ENCODE measurements at places on chromosomes 7 and 10. TPM values are rescaled to one million over a fixed set of nuclear protein-coding genes. Genes with fewer than 3 reads are reported as not detected.

The KAT6B gene
- 26.9 TPM for total RNA-seq

- no peaks in the 10 kb centered on the region for H3K27me3 ChIP-seq
- H3K27ac ChIP-seq: peak within 1 kb of the TSS; percentile 100
- H3K4me1 ChIP-seq: peaks cover 14% of the 10 kb centered on the region
- DNase-seq: peak; percentile 90
- peaks cover 2% of the 10 kb centered on the region for H3K36me3 ChIP-seq
- peak within 1 kb of the TSS; percentile 97 for H3K4me3 ChIP-seq
Observed at GRCh38 chr7:129952653-129953560, at the start of gene UBE2H. TSS of gene UBE2H (minus strand) at chr7:129952960. CDS start at chr7:129952555, 405 bp downstream.

The UNCX gene
- total RNA-seq: not detected

DNA sequence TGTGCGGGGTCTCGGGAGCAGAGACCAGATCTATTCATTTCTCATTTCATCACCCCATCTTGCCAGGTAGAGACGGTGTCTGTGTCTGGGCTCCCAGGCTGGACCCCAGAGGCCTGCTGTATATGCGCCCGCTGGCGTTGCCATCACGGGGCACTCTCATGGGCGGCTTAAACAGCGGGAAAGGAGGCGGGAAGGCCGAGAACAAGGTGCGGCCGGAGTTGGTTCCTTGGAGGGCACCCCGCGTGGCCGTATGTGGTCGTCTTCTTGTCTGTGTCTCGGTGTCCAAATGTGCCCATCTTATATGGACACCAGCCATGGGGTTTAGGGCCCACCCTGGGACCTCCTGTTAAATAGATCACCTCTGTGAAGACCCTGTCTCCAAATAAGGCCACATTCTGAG, 2.1 kb upstream of the CFAP46 start:
- no peak for DNase-seq
- no peak overlapping the region for H3K4me3 ChIP-seq
- H3K36me3 ChIP-seq: no peaks in the 10 kb centered on the region
- H3K27ac ChIP-seq: no peak overlapping the region

DNA sequence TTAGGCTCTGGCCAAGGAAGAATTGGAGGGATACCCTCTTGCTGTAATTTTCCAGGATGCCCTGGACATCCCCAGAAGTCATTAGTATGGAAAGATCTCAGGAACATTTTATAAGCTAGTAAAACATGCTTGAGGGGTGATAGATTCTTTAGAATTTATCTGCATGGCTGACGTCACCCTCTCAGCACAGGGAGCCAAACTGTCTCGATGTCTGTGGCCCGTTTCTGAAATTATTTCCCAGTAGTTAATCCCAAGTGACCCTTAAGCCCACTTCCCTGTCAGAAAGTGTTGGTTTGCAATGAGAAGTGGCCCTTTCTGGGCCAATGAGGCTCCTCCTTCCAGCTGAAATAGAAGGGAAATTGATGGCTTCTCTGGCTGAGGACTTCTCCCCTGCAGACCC, 184.5 kb upstream of the BMPER start:
- H3K4me1 ChIP-seq: no peaks in the 10 kb centered on the region
- no peaks in the 10 kb centered on the region for H3K27me3 ChIP-seq
- no peak overlapping the region for H3K27ac ChIP-seq
- DNase-seq: no peak
- H3K36me3 ChIP-seq: no peaks in the 10 kb centered on the region

DNA sequence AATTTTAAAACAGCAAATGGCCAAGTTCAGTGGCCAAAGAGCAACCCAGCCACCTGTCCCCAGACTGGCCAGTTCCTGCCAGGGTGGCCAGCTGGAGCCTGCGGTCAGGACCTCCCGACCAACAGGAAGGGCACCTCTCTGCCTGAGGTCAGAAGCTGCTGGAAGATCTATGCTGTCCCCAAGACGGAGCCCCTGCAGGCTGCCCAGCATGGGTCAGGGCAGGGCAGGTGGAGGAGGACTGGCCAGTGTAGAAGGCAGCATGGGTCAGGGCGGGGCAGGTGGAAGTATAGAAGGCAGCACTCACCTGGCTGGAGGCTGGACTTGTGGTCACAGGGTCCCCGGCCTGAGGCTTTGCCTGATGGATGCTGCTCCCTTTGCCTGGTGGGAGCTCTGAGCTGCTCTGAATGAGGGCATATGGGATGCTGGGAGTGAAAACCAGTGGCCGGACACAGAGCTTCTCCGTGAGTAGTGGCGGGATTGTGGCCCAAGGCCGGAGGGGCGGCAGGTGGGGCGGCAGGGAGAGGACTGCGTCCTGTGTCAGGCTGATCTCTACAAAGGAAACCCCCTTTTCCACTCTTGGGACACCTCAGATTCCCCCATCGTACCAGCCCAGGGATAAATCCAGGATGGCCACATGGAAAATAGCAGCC, 229.2 kb downstream of the TCERG1L start:
- H3K36me3 ChIP-seq: no peaks in the 10 kb centered on the region
- no peaks in the 10 kb centered on the region for H3K27me3 ChIP-seq
- H3K27ac ChIP-seq: no peak overlapping the region
- no peak overlapping the region for H3K4me3 ChIP-seq
- peaks cover 31% of the 10 kb centered on the region for H3K4me1 ChIP-seq

The C10orf105 gene
- total RNA-seq: 0.52 TPM

GRCh38 chr10:132229834-132230556, 43.2 kb downstream of the DPYSL4 start:
- DNase-seq: peak; percentile 56
- H3K4me3 ChIP-seq: peak overlapping the region; percentile 69
- peak overlapping the region; percentile 98 for H3K27ac ChIP-seq
- peaks cover 46% of the 10 kb centered on the region for H3K4me1 ChIP-seq

GRCh38 chr7:491292-491957, 28.2 kb downstream of the PDGFA start:
- peaks cover 12% of the 10 kb centered on the region for H3K27me3 ChIP-seq
- no peak overlapping the region for H3K27ac ChIP-seq
- DNase-seq: no peak
- H3K4me3 ChIP-seq: no peak overlapping the region
- H3K36me3 ChIP-seq: no peaks in the 10 kb centered on the region

The BBS9 gene
- 8.9 TPM for total RNA-seq

The TDRD1 gene
- total RNA-seq: 0.04 TPM

DNA sequence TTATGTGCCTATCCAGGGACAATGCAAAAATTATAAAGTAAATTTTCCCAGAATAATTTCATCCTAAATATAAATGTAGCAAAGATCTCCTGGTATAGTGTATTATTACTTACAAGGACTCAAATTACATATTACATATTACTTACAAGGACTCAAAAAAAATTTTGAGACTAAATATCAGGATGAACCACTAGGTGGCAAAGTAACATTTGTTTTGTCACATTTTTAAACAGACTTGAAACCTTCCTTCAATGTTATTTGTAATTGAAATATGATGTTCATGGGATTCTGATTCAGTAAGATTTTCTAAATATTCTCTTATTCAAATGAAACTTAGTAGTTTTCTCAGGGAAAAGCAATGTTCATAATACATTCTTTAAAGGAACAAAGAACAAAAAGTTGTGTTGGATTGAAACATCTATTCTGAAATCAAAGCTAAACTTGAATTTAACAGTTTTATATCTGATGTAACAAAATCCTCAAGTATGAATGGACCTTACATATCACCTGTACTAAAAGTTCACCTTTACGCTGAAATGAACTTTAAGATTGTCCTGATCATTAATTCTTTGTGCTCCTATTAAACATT, 74.3 kb upstream of the GNAI1 start:
- H3K27ac ChIP-seq: no peak overlapping the region
- H3K27me3 ChIP-seq: no peaks in the 10 kb centered on the region
- no peaks in the 10 kb centered on the region for H3K36me3 ChIP-seq
- H3K4me1 ChIP-seq: no peaks in the 10 kb centered on the region
- no peak for DNase-seq
- no peak overlapping the region for H3K4me3 ChIP-seq

The CALML3 gene
- not detected for total RNA-seq

The CALHM3 gene
- total RNA-seq: not detected

GRCh38 chr7:36456138-36456537, 66.5 kb downstream of the ANLN start:
- no peak overlapping the region for H3K27ac ChIP-seq
- H3K4me1 ChIP-seq: no peaks in the 10 kb centered on the region
- H3K36me3 ChIP-seq: peaks cover 26% of the 10 kb centered on the region
- no peak for DNase-seq

The DNAH11 gene
- total RNA-seq: 1.3 TPM

DNA sequence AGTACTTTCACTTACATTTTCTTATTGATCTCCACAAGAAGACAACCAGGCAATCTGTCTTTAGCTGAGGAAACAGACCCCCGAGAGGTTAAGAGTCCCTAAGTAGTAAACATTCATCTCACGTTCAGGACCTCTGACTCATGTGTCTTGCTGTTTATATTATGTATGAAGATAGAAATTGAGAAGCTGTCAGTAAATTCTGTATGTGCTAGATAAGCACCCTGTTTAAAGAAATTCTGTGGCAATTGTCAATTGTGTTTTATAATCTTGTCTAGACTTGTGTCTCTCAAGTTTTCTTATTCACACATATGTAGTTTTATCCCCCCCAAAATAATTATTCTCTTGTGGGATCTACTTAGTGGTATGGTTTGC, 14.5 kb downstream of the ADK start:
- H3K27ac ChIP-seq: no peak overlapping the region
- DNase-seq: no peak

DNA sequence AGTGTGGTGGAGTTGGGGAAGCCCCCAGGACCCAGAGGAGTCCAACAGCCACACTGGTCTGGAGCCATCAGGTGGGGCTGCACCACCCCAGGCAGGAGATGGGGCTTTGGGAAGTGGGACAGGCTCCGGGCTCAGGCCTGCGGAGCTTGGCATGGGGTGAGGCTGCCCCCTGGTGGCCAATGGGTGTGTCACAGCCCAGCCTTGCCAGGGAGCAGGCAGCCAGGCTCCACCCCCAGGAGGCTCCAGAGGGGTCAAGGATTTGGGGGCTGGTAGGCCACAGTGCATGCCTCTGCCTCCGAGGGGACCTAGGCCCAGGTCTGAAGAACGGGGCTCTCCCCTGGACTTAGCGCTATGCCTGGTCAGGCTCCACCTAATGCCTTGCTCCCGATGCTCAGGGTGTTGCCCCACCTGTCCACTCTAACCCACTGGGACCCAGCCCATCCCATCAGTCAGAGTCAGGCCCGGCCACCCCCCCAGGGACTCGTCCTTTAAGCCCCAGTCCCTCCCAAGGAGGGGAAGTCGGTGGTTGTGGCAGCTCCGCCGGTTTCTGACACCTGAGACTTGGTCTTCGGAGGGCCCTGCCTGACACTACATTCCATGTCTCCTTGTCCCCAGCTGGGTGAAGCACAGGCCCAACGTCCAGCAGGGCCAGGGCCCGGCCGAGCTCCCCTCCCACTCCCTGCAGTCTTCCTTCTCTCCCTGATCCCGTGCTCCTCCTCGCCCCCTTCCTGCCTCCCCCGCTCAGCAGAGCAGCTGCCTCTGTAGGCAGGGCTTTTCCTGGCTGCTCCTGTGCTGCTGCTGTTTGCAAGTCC, 11.3 kb upstream of the SAMD8 start:
- peak; percentile 79 for DNase-seq
- no peaks in the 10 kb centered on the region for H3K27me3 ChIP-seq

DNA sequence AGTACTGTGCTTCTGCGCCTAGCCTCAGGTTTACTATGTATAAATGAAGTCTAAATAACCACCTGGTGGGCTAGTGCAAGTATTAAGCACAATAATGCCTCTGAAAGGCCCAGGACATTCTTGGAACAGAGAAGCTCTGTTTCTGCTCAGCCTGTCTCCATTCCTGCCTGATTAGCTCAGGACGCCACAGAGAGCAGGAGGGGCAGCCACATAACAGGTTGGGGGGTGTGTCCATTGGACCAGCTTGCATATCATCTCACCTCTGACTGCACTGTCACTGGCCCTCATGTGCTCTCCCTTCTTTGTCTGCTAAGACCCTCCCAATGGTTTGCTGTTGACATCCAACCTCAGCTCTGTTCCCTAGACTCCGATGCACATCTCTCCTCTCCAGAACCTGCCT, 52.8 kb upstream of the IKZF1 start:
- no peak overlapping the region for H3K27ac ChIP-seq
- no peak overlapping the region for H3K4me3 ChIP-seq
- H3K27me3 ChIP-seq: no peaks in the 10 kb centered on the region
- no peak for DNase-seq
- H3K36me3 ChIP-seq: peaks cover 17% of the 10 kb centered on the region

The ITPRID1 gene
- not detected for total RNA-seq

DNA sequence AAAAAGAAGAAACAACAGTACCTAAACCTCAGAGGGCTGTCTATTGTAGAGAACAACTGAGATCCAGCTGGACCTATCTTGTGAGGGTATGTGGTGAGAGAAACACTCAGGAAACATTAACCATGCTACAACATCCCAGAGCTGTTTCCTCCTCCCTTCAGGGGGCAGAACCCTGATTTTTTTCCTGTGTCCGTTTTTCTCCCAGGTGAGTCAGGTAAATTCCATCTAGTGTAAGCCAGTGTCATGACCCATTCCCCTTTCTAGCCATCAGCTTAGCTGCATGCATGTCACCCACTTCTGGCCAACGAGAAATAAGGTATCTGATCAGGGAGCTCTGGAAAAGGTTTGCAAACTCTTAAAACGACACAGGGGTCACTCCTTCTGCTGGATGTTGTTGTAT, 103.8 kb downstream of the DNMBP start:
- DNase-seq: no peak
- no peaks in the 10 kb centered on the region for H3K27me3 ChIP-seq
- H3K27ac ChIP-seq: no peak overlapping the region
- no peaks in the 10 kb centered on the region for H3K36me3 ChIP-seq
- no peak overlapping the region for H3K4me3 ChIP-seq

The NCOA4 gene
- 171 TPM for total RNA-seq

DNA sequence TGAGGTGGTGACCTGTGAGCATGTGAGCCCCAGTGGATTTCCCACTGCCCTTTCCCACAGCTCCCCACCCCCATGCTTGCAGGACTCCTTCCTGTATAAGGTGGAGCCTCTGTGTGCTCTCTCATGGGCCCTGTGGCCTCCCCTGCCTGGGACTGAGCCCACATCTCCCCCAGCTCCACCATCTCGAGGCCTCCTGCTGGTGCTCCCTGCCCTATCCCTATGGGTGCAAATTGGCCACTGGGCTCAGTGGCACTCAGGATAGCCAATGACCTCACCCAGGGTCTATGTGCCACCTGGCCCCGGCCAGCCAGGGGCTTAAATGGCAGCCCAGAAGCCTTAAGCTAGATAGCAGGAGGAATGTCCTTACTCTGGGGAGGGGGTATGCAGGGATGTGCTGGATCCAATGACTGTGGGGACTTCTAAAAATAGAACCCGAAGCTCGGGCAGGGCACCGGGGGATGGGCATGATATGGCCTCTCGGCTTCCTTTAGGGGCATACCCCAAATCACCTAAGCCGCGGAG, 2.0 kb downstream of the LDB3 start:
- no peaks in the 10 kb centered on the region for H3K36me3 ChIP-seq
- no peaks in the 10 kb centered on the region for H3K27me3 ChIP-seq
- no peak overlapping the region for H3K27ac ChIP-seq
- no peak overlapping the region for H3K4me3 ChIP-seq
- no peak for DNase-seq

GRCh38 chr7:37657816-37658215, 25.8 kb upstream of the GPR141 start:
- DNase-seq: no peak
- H3K27ac ChIP-seq: no peak overlapping the region
- H3K27me3 ChIP-seq: peaks cover 8% of the 10 kb centered on the region
- no peaks in the 10 kb centered on the region for H3K36me3 ChIP-seq
- H3K4me1 ChIP-seq: peaks cover 12% of the 10 kb centered on the region

The LRGUK gene
- total RNA-seq: 0.25 TPM
